ENCODE measurements at places on chromosomes 4 and X.
A peak's percentile ranks its signal among the peaks of the same experiment; 100 is the strongest.

DNA sequence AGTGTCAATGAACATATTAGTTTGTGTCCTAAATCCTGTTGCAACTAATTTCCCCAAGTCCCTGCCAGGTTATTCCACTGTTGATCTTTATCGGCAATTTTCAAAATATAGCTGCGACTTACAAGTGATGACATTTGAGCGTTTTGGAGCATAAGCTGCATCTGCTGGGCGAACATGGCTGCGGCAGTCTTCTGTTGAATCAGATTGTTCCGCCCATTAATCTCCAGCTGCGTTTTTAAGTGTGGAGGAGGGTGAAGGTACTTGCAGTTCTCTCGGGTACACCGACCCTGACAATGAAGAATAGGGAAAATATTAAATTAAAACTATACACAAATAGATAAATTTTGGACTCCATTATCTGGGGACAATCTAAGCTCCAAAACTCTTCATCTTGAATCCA lies 82.7 kb downstream of the MBNL3 start:
- no peak for DNase-seq

- no peak for DNase-seq
Observed at GRCh38 chr4:6644792-6645530, 4.5 kb downstream of the MRFAP1 start.

DNA sequence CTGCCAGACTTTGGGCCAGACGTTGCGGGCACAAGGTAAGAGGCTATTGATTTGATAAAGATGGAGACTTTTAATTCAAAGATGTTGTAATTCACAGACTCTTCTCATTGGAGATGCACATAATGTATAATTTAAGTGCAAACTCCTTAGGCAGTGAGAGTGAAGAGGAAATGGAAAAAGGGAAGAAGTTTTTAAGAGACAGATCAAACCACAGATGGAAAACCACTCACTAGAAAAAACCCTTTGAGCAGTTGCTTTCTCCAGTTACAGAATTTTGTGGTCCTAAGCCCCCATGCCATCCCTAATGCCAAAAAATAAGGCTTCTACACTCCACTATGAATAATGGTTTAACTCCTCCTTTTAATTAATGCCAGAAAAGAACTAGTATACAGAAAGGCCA lies 977.1 kb upstream of the PRKX start:
- DNase-seq: no peak

DNA sequence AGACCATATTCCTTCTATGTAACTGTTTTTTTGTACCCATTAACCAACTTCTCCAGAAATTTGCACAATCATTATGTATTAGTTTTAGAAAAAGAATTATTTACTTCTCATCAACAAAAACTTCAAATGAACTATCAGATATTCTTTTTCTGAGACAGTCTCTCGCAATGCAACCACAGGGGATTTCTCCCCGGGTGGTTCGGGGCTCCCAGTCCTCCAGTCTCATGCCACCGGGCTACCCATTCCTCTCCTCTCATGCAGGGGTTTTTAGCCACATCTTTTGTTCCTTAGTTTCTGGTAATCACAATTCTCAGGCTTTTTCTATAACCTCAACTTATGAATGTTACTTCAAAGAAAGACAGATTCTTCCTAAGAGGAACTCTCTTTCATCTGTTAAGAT lies 46.6 kb upstream of the CLNK start:
- DNase-seq: no peak

DNA sequence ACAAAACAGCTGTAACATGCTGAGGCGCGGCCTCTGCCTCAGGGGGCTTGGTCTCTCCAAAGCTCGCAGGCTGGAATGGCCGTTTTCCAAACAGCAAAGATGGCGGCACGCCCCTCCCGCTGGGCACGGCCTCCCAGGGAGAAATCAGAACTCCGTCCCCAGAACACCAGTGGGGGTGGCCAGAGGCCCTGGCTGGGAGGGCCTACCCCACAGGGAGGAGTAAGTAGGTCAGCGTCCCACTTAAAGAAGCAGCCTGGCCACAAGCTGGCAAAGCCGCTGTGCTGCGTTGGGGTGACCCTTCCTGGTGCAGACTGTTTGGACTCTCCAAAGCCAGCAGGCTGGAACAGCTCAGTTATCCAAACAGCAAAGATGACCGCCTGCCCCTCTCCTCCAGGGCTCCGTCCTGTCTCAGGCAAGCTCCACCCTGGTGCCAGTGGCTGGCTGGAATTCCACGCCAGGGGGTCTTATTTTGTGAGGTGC lies 862.8 kb downstream of the TRIML1 start:
- DNase-seq: no peak

GRCh38 chr4:130335417-130336194 lies 1239.7 kb downstream of the C4orf33 start:
- DNase-seq: no peak

DNA sequence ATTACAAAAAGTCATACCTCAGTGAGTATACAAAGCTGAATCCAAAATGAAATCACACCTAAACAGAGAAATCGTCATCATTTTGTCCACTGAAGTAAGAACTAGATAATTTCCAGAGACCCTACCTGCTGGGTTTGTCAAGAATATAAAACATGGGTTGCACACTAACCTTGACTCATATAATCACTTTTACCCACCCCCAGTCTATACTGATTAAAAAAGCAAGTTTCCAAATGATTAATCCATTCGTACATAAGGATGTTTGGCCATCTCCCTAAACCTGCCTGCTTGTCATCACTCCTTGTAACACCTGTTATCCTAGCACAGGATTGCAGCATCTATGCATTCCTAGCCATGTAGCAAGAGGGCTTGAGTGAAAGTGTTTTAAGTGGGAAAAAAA lies 4.7 kb downstream of the RAP2C start:
- DNase-seq: no peak

- DNase-seq: no peak
Observed at GRCh38 chr4:5465956-5466355, 242.4 kb downstream of the EVC2 start.

GRCh38 chr4:183485411-183486160 lies 19.3 kb upstream of the ING2 start:
- no peak for DNase-seq

DNA sequence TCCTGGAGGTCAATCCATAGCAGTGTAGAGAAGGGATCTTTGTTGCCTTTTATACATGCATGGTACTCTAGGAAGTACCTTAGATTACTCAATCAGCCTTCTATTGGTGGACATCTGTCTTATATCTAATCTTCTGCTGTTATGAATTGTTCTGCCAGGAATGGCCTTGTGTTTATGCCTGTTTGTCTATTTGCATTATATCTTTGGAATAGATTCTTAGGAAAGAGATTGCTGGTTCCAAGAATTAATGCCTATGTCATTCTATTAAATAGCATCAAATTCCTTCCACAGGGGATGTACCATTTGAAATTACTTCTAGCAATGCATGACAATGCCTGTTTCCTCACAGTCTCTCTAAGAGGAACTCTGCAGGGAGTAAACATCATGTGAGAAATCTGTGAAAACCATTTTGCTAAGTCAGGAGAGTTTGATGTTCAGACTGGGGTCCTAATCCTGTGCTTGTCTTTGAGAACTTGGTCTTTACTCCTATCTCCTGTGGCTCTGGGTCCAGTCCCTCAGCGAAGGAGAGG lies 42.5 kb downstream of the BEX3 start:
- no peak for DNase-seq

DNA sequence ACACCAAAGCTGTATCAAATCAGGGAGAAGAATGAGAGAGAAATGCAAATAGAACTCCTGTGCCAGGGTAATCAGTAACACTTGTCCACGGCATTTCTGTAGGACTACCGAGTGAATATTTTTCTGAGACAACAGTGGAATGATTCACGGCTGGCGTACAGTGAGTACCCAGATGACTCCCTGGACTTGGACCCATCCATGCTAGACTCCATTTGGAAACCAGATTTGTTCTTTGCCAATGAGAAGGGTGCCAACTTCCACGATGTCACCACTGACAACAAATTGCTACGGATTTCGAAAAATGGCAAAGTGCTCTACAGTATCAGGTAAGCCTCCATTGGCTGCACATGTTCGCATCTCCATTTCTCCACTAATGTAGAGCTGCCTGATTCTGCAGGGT lies 51.7 kb downstream of the GLRA2 start:
- no peak for DNase-seq

DNA sequence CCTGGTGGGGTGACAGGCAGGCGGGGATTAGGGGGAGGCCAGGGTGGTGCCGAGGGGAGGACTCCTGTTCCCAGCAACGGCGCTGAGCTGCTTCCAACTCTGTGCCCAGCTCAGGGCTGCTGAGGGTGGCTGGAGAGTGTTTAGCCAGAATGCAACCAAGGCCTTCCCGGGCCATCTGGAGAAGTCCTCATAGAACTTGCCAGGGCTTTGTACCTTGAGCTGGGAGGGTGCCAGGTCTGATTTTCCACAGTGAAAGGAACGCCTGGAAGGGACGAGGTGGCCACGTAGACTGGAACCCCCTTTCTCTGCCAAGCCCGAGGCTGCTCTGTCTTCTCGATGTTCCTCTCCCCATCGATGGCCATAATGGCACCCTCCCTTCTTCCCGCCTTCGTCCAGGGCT lies 57.0 kb upstream of the GPR78 start:
- no peak for DNase-seq

DNA sequence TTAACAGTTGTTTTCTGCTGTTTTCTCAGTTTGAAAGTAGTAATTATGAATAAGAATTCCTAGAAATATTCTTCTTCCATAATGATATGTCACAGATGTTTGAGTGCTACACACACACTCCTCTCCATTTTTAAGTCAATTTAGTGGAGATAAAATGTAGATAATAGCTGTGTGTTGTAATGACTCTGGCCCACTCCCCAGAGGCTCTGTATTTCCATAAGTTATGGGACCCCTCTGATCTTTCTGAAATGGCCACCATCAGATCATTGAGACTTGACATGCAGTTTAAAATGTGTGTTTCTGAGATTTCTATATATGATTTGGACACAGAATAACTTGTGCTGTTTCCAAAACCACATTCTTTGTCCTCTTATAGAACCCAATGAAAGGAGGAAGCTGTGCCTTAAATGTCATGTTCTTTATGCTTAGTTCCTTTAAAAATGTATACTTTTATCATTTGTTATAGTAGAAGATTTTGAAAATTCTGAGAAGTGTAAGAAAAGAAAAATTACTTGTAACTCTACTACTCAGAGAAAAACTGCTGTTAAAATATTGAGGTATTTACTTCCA lies 46.4 kb downstream of the GAB1 start:
- no peak for DNase-seq

DNA sequence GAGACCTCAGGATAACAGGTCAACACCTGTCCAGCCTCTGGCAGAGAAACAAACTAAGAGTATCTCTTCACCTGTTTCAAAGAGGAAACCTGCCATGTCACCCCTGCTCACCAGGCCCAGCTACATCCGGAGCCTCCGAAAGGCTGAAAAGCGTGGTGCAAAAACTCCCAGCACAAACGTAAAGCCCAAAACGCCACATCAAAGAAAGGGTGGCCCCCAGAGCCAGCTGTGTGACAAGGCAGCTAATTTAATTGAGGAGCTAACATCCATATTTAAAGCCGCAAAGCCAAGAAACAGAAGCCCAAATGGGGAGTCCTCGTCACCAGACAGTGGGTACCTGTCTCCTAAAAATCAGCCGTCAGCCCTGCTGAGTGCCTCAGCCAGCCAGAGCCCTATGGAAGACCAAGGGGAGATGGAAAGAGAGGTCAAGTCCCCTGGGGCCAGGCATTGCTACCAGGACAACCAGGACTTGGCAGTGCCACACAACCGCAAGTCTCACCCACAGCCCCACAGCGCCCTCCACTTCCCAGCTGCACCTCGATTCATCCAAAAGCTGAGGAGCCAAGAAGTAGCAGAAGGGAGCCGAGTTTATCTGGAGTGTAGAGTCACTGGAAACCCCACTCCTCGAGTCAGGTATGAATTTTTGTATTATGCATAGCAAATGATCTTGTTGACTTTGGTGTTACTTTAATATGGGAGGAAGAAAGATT lies 15.1 kb downstream of the PALLD start:
- peak; percentile 42 for DNase-seq

DNA sequence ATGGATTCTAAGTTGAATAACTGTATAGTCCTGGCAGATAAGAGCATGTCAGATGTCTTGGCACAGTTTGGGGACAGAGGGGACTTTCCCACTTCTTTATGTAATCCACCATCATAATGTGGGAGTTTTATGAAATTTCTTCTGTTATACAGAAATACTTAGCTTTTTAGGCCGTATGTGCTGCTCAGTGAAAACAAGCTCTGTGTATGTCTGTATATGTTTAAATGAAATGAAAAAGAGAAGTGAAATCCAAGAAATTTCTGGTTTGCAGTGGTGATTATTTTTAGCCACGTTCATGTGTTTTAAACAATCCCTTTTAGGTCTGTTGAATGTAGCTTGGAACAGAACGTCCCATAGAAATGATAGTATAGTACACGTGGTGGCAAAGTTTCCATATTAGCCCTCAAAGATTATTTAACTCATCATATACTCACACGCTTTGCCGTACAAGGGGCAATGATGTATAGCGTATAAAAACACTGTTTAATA lies 41.0 kb downstream of the GAB1 start:
- DNase-seq: no peak

Measured in activated T-cell treated with anti-CD3 and anti-CD28 coated beads for 48 hours (primary cell).